HT-29 (cell line): ENCODE measurements at places on chromosomes 2 and 18.
A peak's percentile ranks its signal among the peaks of the same experiment; 100 is the strongest.

- no peak for DNase-seq
Measured at GRCh38 chr2:99977966-99978365, 164.4 kb downstream of the AFF3 start.

DNA sequence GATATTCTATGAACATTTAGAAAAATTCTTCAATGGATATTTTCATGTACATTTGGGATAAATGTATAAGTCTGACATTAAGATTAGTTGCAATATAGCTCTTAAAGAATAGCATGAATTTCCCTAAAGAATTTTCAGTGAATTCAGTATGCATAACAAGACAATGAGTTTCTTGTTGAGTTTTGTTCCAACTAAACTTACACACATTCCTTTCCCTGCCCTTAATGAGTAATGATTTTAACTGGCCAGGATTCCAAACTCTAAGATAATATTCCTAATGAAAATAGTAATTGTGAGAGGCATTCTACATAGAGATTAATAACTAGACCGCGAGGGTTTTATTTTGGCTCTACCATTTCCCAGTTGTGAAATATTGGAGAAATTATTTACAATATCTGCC lies 390.3 kb upstream of the GALNT5 start:
- no peak for DNase-seq

DNA sequence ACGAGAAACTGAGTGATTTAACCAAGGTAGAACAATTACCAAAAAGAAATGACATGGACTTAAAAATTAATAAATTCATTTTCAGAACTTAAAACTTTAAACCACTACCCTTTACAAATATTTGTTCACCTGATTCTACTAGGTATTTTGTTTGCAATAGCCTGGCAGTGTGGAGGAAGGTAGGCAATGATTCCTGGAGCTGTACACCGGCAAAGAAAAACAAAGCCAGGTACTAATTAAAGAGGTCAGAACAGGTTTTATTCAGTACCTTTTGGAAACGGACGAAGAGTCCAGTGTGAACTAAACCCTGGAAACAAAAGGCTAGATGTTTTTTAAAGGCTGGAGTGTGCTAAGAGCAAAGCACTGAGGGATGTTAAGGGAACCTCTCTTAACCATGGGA lies 561.3 kb upstream of the FSHR start:
- DNase-seq = no peak

GRCh38 chr2:42971947-42972736 lies 179.8 kb upstream of the HAAO start:
- DNase-seq = no peak

- DNase-seq = no peak
Measured at GRCh38 chr2:240919161-240919781, 13.1 kb downstream of the CROCC2 start.

- no peak for DNase-seq
Measured at GRCh38 chr2:215727507-215728503, 285.5 kb downstream of the MREG start.

- peak; percentile 50 for DNase-seq
Measured at GRCh38 chr2:48332286-48332685, 197.7 kb upstream of the STON1 start.

DNA sequence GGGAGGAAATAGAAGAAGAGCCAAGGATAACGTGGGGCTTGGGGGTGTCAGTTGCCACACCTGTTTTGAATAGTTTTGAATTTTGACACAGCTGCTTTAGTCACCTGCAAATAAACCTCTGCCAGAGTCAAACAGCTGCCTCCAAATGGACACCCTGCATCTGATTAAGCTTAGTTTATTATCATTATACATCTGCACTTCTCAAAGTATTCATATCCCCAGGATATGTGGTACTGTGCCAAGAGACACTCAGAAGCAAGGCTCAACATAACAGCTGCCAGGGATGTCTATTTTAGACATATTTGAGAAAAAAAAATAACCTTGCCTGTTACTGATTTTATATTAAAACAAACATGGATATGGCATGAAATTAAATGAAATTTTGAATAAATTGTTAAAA lies 122.5 kb upstream of the WDR75 start:
- DNase-seq = no peak

- DNase-seq = no peak
Measured at GRCh38 chr2:42795841-42796301, 3.5 kb upstream of the HAAO start.

DNA sequence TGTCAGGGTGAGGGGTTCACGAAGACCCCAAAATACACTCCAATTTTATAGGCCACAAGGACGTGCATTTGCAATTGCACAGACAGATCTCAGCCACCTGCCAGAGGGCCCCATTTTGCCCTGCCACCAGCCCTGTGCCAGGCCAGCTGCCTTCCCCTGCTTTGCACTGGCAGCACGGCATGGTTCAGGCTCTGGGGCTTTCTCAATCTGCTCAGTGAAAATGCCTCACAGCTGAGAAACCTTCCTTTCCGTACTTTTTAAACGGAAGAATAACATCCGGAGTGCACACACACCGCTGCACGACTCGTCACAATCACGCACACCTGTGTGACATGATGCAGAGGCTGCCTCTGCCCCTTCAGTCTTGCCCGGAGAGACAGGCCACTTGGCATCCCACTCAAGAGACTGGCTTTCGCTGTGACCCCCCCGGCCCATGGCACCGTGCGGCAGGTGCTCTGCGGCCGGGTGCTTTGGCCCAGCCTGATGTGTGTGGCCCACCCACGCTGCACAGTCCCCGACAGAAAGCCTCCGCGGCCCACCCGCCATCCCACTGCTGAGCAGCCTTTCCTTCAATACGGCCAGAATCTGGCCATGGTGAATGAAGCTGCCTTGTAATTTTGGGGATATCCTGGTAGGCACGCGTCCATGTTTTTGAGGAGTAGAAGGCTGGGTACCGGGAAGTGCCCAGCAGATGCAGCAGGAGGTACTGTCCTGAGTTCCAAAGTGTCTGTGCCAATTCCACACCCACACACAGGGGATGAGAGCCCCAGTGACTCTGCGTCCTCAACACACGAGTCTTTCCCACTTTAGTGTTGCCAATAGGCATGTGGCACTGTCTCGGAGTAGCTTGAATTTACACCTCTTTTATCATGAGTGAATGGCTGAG lies 88.8 kb downstream of the USP40 start:
- DNase-seq = no peak

- no peak for DNase-seq
Measured at GRCh38 chr2:54772110-54772509, 48.6 kb downstream of the EML6 start.
